Stimulated activated CD4-positive, alpha-beta T cell treated with anti-CD3 and anti-CD28 coated beads, Interleukin-1b, Interleukin-23, amount 100 ng/mL, for 1 hour (primary cell): ENCODE measurements at places on chromosomes 12 and 14.

DNA sequence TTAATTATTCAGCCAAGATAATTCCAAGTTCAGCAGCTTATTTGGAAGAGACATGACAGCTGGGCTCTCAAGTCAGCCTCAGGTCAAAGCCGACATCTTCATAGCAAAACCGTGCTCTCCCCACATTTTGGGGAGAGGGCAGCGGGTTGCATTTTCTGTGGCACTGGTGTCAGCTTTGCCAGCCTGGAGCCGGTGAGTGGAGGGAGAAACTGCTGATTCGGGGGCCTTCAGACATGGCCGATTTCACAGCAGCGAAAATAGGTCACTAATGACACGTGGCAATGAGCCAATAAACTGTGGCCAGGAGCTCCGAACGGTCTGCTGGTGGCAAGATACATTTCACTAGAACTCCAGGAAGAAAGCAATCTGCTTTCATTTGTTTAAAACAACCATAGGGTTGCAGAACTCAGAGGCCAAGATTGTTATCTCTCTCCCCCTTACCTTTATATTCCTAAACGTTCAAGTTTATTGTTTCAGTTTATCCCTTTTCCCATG lies 173.2 kb downstream of the CAND1 start:
- no peak for DNase-seq

GRCh38 chr14:89902881-89903280 lies 51.6 kb downstream of the EFCAB11 start:
- DNase-seq: no peak

DNA sequence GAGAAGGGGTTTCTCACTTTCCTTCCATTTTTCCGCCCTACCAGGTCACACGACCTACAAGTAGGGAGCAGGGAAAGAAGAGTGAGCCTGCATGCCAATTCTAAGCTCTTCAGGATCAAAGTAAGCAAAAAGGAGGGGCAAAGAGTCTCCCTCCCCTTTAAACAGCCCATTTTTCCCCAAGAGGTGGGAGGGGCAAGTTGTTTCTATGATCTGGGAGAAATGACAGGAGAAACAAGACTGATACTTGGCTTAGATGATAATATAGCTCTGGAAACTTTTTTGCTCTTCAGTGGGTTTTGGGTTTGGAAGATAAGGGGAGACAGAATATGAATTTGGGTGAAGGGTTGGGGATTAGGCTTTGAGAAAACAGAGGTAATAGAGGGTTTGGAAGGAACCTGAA lies 1.8 kb downstream of the DTX3 start:
- no peak for DNase-seq

GRCh38 chr14:22418631-22419030 lies 170.4 kb downstream of the DAD1 start:
- DNase-seq: no peak

GRCh38 chr14:84029246-84029645 lies 1500.7 kb upstream of the FLRT2 start:
- DNase-seq: no peak

- DNase-seq: no peak
These were observed 65.9 kb downstream of the DAAM1 start for GRCh38 chr14:59254146-59254910.

- no peak for DNase-seq
These were observed 6.5 kb downstream of the CERS5 start for GRCh38 chr12:50160643-50161042.

DNA sequence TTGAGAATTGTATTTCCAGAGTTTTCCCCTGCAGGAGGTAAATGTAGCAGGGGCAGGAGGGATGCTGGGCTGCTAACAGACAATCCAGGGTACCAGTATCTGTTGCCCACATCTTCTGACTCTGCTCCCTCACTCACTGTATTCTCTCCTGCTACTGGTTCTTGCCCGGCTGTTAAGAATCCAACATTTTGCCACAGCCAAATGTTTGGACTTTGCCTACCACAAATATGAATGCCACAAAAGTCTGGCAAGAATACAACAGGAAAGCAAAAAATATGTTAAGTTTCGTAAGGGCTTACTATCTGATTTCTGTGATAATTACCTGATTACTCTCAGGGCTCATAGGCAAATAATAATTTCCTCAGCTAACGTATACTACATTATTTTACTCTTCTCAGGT lies 160.0 kb downstream of the BCAT1 start:
- DNase-seq: no peak

- DNase-seq: no peak
These were observed 63.3 kb downstream of the FOXN3 start for GRCh38 chr14:89353766-89354113.

- no peak for DNase-seq
These were observed 3.4 kb upstream of the MYRFL start for GRCh38 chr12:69821456-69822159.
